ENCODE measurements at places on chromosomes 12 and 14. TPM values are rescaled to one million over a fixed set of nuclear protein-coding genes. Genes with fewer than 3 reads are reported as not detected.

DNA sequence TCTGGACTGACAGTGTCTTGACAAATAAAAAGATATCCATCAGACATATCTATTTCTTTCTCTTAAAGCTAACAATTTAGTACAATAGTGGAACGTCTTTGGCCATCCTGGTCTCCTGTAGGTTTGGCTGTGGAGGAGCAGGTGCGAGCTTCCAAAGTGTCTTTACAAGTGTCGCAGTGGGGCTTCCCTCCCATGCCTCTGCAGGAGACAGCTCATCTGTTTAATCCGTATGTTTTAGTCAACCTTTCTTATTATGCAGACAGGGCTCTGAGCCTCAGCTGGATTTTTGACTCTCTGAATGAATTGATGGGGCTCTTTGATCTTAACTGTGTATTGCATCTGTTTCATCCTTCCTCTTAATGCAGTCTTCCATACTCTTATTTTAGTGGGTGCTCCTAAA, 57.5 kb downstream of the RMST start:
- DNase-seq = no peak

The LALBA gene
- polyA plus RNA-seq = not detected

GRCh38 chr12:2297658-2298057, 244.9 kb downstream of the CACNA1C start:
- no peak for DNase-seq

GRCh38 chr14:26598672-26599131, 869 bp upstream of the NOVA1 start:
- DNase-seq = no peak

DNA sequence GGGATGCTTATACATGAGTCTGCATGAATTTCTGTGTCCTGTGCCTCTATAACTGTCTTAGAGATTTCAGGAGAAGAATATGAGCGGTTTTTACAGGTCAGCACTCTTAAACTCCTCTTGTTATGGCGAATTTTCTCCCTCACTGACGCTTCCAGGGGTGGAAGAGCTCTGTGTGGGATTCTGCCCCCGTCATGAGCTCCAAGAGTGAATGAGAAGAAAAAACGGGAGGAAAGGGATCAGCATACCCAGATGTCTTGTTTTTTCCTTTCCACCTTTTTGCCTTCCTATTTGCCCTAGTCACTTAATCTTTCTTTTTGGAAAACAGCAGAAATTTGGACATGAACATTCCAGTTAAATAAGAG, 651 bp downstream of the PFKM start:
- DNase-seq = no peak

GRCh38 chr14:95442633-95443021, 73.8 kb downstream of the SYNE3 start:
- peak; percentile 83 for DNase-seq

DNA sequence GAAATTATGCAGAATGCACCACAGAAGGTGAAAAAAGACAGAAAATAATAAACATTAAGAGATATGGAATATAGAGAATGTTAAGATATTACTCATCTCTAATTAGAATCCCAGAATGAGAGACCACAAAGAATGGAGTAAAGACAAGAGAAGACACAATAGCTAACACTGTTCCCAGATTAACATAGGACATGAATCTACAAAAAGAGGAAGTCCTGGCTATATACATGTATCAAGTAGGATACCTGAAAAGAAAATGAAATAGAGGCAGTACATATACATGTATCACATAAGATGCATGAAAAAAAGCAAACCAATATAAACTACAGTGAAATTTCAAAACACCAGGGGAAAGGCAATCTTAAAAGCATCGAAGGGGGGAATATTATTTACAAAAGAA, 5.6 kb upstream of the EPS8 start:
- DNase-seq = no peak

- no peak for DNase-seq
Measured at GRCh38 chr12:98422812-98423211, 92.6 kb upstream of the TMPO start.

The CMA1 gene
- not detected for polyA plus RNA-seq

The ASCL1 gene
- not detected for polyA plus RNA-seq

GRCh38 chr12:52305921-52306705, 14.8 kb upstream of the KRT81 start:
- DNase-seq = no peak

DNA sequence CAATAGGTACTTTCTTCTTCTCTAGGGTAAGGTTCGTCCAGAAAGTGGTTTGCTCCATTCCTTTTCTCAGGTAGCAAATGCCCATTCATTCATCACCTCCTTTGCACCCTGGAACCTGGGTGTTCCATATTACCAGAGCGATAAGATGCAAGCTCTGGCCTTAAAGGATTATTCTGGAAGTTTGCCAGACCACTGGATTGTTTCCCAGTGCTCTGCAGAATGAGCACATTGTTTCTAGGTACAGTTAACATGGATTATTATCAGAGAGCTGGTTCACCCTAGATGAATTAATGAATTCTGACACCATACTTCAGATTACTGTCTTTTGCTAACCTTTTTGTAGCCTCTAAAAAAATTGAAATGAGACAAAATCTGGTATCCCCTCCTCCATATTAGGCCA, 170.9 kb upstream of the BMP4 start:
- no peak for DNase-seq

The OTUB2 gene
- not detected for polyA plus RNA-seq

- peak; percentile 93 for DNase-seq
Measured at GRCh38 chr14:70809225-70810219, at the start of gene MAP3K9. TSS of gene MAP3K9 (minus strand) at chr14:70809513. CDS start at chr14:70809171, 342 bp downstream.

GRCh38 chr12:104257913-104258472, 42.4 kb downstream of the TXNRD1 start:
- no peak for DNase-seq

- DNase-seq = no peak
Measured at GRCh38 chr12:66482351-66483203, 180.3 kb downstream of the HELB start.

DNA sequence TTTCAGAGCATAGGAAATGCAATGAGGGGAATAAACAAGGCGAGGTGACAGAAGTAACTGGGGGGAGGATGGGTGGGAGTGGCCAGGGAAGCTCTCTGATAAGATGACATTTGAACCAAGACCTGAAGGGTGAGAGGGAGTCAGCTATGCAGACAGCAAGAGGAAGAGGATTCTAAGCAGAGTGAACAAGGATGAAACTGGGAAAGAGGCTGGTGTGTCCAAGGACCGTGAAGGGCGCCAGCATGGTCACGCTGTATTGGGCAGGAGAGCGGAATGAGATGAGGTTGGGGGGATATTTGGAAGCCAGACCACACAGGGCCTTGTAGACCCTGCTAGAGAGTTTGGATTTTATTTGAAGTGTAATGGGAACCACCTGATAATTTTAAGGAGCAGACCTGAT, 10.5 kb upstream of the PPP1R1A start:
- DNase-seq = no peak

All from B cell (primary cell).